ENCODE measurements at places on chromosomes 12 and 14.

DNA sequence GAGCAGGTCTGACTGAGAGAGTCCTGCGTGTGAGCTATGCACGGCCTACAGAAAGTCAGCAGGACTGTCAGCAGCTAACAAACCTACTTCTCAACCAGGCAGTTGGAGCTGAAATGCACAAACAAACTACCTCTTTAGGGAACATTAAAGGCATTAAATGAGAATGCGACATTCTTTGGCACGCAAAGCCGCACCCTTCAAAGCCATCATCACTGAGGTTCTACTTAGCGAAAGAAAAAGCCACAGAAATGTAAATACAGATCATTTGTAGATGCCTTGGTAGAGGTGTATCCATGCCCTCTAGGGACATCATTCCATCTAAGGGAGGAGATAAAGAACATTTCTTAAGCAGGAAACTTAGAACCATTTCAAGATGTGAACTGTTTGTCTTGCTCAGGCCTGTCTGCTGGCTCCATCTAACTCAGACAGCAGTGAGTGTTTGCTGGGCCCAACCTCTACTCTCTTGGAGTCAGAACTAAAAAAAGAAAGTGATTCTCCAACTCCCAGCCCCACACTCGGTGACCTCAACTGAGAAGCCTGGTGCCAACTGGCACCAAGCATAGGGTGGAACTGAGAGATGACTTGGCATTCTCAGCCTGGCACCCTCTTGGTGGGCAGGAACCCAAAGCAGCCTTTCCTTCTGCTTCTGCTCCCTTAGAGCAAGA lies 63.5 kb upstream of the MBIP start:
- DNase-seq = no peak

DNA sequence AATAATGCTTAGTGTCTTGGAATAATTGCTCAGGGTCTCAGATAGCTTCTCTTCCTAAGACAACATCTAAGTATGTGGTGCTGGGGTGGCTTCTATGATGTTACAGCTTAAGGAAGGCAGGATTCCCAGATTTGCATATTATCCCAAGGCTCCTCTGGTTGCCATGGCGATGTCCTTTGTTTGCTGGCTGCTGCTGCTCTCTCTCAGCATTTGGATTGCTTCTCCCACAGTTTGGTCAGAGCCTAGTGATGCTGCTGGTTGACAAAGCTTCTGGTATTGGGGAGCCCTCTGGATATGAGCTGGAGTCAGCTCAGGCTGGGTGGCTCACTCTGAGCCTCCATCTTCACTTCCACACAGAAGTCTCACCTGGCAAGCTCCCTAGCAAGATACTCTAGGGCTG lies 56.4 kb upstream of the FBXO33 start:
- no peak for DNase-seq

DNA sequence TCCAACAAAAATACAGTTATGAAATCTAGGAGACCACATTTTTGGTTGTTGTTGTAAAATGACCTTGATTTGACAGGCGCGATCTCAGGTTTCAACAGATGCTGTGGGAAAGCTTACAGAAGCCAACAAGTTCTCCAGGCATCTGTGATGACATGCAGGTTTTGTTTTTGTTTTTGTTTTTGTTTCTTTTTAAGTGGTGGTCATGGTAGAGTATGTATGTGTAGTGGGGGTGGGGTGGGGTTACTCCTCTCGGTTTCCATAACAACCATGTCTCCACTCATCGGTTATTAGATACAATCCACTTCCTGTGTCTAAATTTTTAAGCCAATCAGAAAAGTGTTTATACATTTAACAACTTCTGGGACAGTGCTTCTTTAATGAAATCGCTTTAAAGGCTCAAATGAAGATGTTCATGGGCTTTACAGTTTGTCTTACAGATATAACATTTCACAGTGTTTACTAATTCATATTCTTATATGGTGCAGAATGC lies 199.9 kb upstream of the FOXN3 start:
- no peak for DNase-seq

GRCh38 chr12:83027021-83027723 lies 340.5 kb downstream of the TMTC2 start:
- DNase-seq = no peak

GRCh38 chr12:102171951-102172350 lies 25.7 kb downstream of the PMCH start:
- DNase-seq = no peak

DNA sequence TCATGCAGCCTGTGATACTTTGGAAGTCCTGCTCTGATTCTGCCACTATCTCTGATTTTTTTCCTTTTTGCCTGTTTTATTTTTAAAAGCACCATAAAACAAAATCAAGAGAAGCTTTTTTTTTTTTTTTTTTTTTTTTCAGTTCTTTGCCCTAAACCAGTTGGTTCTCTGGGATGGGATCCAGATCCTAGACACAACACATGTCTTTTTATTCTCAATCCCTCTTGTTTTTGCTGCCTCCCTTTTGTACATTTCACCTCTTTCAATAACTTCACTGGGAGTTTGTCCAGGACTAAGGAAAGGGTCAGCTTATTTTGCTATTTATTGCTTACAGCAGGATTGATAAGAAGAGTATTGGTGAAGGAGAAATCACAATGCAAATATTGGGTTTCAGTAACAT lies 139.4 kb downstream of the GRIP1 start:
- no peak for DNase-seq

- no peak for DNase-seq
These were observed 600.8 kb upstream of the SEL1L start for GRCh38 chr14:82134411-82134810.

- DNase-seq = no peak
These were observed 48.3 kb downstream of the SEL1L start for GRCh38 chr14:81485372-81485771.

DNA sequence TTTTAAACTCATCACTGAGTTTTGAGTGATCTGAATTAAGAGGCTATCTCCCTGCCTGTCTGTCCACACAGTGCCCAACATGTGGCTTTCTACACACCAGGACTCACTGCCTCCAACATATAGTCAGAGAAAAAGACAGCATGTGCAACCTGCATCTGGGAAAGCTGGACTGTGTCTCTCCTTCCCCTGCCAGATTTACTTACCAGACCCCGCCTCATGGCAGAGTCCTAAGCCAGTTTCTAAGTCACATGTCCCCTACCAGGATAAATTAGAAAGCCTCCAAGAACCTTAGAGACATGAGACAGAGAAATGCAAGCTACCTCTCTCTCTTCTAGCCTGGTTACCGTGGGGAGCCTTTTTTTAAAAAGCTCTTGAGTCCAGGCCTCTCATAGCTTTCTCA lies 2.7 kb upstream of the HDAC7 start:
- no peak for DNase-seq

GRCh38 chr12:97050509-97050908 lies 143.5 kb downstream of the NEDD1 start:
- no peak for DNase-seq

GRCh38 chr12:66365718-66366490 lies 63.6 kb downstream of the HELB start:
- no peak for DNase-seq

DNA sequence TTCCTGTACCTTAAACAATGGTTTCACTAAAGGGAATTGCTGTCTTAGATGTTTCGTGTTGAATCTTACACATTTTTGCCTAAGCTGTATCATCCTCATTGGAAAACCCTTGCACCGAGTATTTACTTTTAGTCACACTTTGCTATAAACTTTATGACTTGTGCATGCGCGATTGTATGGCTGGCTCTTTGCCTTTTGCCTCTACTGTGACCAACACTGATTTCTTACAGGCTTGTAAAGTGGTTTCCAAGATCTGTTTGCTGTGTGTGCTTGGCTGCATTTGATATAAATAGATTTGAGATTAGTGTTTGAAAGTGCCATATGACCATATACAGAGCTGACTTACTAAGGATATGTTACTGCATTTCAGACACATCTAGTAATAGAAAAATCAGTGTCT lies 40.5 kb downstream of the RASSF3 start:
- no peak for DNase-seq
